ENCODE measurements at places on chromosomes 12 and 14.

- no peak for DNase-seq
These were observed 57.3 kb downstream of the MAX start for GRCh38 chr14:65045006-65045405.

DNA sequence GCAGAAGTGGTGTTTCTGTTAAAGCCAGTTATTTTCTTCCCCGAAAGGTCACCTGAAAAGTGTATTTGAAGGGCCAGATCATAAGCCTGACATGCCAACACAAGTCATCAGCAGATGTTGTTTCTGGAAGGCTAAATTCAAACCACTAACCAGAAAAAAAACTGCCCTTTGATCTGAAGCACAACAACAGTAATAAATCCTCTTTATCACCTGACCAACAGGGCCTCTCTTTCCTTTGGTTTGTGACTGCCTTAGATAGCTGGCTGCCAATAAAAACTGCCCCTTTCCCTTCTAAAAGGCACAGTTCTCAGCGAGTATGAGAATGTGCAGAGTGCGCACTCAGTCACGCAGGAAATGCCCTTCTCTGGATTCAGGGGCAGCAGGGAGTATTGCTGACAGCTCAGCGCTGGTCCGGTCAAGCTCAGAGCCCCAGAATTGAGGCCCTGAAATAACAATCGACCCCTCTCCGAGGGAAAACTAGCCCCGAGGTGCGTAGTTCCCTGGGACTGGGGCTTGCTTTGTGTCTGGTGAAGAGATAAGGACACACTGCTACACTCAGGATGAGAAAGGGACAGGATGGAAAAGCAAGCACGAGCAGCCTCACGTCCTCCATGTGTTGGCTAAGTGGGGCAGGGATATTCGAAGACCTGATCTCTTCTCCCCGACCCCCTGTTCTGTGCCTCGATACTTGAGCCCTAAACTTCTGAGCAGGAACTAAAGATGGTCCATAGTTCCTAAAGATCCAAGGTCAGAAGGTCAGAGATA is 184.2 kb upstream of the GZMB start:
- DNase-seq, result no peak

DNA sequence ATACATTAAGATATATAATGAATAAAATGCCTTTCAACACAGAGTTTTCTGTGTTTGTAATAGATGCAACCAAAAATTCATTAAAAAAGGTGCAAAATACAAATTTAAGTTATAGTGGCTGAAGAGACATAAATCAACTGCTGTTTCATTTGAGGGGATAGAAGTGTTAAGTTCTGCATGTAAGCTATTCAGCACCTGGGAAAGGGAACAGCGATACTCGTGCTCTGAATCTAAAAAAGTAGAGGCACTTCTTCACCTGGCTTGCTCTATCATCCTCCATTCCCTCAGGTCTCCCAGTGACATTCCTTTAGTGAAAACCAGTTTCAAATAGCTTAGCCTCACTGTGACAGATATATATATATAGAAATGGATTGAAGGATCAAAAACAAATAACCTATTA is 222.6 kb downstream of the ACSS3 start:
- no peak for DNase-seq

- DNase-seq, result no peak
These were observed 31.3 kb downstream of the BMP4 start for GRCh38 chr14:53925201-53925766.

GRCh38 chr14:39441805-39442204 is 9.6 kb upstream of the FBXO33 start:
- DNase-seq, result no peak

DNA sequence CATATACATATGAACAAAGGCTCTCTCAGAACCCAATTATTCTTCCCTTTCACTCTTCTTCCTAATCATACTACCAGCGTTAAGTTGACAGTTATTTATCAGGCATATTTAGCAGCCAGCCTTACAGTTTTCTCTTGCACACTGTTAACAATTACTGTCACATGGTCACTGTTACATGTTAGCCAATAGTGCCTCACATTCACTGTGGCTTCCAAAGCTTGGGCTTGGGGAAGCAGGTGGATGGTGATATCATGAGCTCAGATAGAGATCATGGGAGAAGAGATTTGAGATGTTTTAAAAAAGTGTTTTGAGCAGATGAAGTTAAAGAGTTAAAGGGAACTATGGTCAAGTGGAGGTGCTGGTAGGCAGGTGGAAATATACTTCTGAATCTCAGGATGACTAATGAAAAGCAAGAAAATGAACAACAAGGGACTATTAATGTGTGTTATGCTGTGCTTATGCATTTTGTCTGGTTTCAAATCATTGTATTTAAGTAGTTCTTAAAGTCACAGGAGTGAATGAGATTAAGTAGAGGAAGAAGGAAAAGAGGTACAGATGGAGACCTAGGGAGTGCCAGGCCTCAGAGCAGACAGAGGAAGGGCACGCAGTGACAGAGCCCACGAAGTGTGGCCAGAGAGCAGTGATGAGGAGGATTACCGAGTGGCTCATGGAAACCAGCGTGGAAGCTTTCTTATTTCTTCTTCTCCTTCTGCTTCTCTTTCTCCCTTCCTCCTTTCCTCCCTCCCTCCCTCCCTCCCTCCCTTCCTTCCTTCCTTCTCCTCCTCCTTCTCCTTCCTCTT is 39.6 kb downstream of the BICD1 start:
- no peak for DNase-seq
